Activated CD4-positive, alpha-beta T cell treated with anti-CD3 and anti-CD28 coated beads, Interleukin-2, amount 10 ng/mL, durations not matched to agents 24 days and 14 days (primary cell): ENCODE measurements at places on chromosomes 2 and 18. TPM values are rescaled to one million over a fixed set of nuclear protein-coding genes. Genes with fewer than 3 reads are reported as not detected.

The IL37 gene
- total RNA-seq = not detected in 2 replicates

The CENPA gene
- 21.8 and 23.6 TPM in 2 replicates for total RNA-seq

The INSIG2 gene
- 35.2 and 35.6 TPM in 2 replicates for total RNA-seq

The SLC30A3 gene
- 1.4 and 2.2 TPM in 2 replicates for total RNA-seq

The FN1 gene
- total RNA-seq = 1.0 and 1.6 TPM in 2 replicates

The RIT2 gene
- not detected in 2 replicates for total RNA-seq

The NRBP1 gene
- total RNA-seq = 93.9 and 94.7 TPM in 2 replicates

The STARD6 gene
- not detected in 2 replicates for total RNA-seq

The INO80C gene
- total RNA-seq = 34.7 and 37.6 TPM in 2 replicates

The SNTG2 gene
- 0.14 TPM in 1 of 2 replicates, not detected in the other for total RNA-seq

The ANKRD62 gene
- total RNA-seq = not detected in 2 replicates

The ATOH8 gene
- total RNA-seq = 0.19 TPM in 1 of 2 replicates, not detected in the other

The VWA3B gene
- total RNA-seq = not detected in 2 replicates

The MOGAT1 gene
- not detected in 2 replicates for total RNA-seq

The GPC1 gene
- 5.9 and 6.6 TPM in 2 replicates for total RNA-seq

The GAD1 gene
- 10.8 and 13.3 TPM in 2 replicates for total RNA-seq

The CDKL4 gene
- not detected in 2 replicates for total RNA-seq

The PPP4R3B gene
- 78.1 and 82.7 TPM in 2 replicates for total RNA-seq

The GNLY gene
- total RNA-seq = 54.1 and 58.5 TPM in 2 replicates

The CNNM4 gene
- total RNA-seq = 10.1 and 11.2 TPM in 2 replicates

The TRAK2 gene
- total RNA-seq = 26.5 and 29.1 TPM in 2 replicates

The ADRA2B gene
- 0.21 TPM in 2 replicates for total RNA-seq

The SPATS2L gene
- 42.0 and 42.9 TPM in 2 replicates for total RNA-seq

The MTCL1 gene
- 0.09 and 0.40 TPM in 2 replicates for total RNA-seq

The UXS1 gene
- 34.9 and 37.6 TPM in 2 replicates for total RNA-seq

The CYP20A1 gene
- 21.6 and 23.2 TPM in 2 replicates for total RNA-seq

The UGT1A8 gene
- total RNA-seq = not detected in 2 replicates

The TANC1 gene
- 0.33 and 0.37 TPM in 2 replicates for total RNA-seq

The UGT1A3 gene
- not detected in 2 replicates for total RNA-seq

The PRKAG3 gene
- total RNA-seq = not detected in 2 replicates

The RESP18 gene
- total RNA-seq = not detected in 2 replicates

The ASPRV1 gene
- 0.75 and 1.4 TPM in 2 replicates for total RNA-seq

The EFR3B gene
- total RNA-seq = 0.09 and 0.12 TPM in 2 replicates

The C2orf78 gene
- 0.07 TPM in 1 of 2 replicates, not detected in the other for total RNA-seq

The FSHR gene
- not detected in 2 replicates for total RNA-seq

The KCNG2 gene
- total RNA-seq = not detected in 2 replicates

The TEKT4 gene
- total RNA-seq = 0.43 and 0.49 TPM in 2 replicates

The C2orf69 gene
- 17.1 and 17.4 TPM in 2 replicates for total RNA-seq

The CYRIA gene
- 1.7 and 1.8 TPM in 2 replicates for total RNA-seq

The SP9 gene
- total RNA-seq = not detected in 2 replicates

The VAMP8 gene
- 90.9 and 91.3 TPM in 2 replicates for total RNA-seq

The UBR3 gene
- 25.8 and 26.0 TPM in 2 replicates for total RNA-seq

The PLGLB1 gene
- total RNA-seq = 0.85 and 3.4 TPM in 2 replicates

The DUSP19 gene
- total RNA-seq = 1.0 and 2.3 TPM in 2 replicates

The PLEK gene
- total RNA-seq = 0.26 and 0.62 TPM in 2 replicates

The KIF1A gene
- total RNA-seq = 0.37 and 0.47 TPM in 2 replicates

The LYPD1 gene
- not detected in 2 replicates for total RNA-seq

The IL18RAP gene
- 15.0 and 16.9 TPM in 2 replicates for total RNA-seq

The FRZB gene
- total RNA-seq = not detected in 2 replicates

The AQP12B gene
- total RNA-seq = not detected in 2 replicates

The MARCO gene
- not detected in 2 replicates for total RNA-seq

The MTIF2 gene
- total RNA-seq = 45.7 and 47.1 TPM in 2 replicates

The NAGK gene
- 55.9 and 67.1 TPM in 2 replicates for total RNA-seq

The SAG gene
- total RNA-seq = not detected in 2 replicates
